Skin of body (tissue), 3 donors: ENCODE measurements at places on chromosomes 1 and 21. TPM values are rescaled to one million over a fixed set of nuclear protein-coding genes. Genes with fewer than 3 reads are reported as not detected.

Gene SERPINC1
- not detected for total RNA-seq

Gene DLGAP3
- under 0.01 TPM for total RNA-seq

DNA sequence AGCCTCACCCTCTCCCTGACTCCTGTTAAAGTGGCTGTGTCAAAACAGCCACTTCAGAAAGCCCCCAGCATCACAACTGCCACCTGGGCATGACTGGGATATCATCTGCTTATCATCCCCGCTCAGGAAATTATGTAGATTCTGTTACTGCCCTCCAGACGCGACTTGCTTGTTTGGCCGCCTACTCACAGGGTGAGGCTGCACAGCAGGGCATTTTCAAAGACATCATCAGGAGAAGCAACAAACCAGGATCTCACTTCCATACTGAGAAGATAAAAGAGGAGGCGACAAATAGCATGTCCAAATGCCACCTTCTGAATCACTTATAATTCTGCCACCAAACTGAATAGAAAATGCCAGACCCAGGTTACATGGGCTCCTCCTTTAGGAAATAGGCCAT is 94.8 kb downstream of the MIS18A start:
- no peak for DNase-seq

Gene ZYG11A
- 0.30 TPM for total RNA-seq

DNA sequence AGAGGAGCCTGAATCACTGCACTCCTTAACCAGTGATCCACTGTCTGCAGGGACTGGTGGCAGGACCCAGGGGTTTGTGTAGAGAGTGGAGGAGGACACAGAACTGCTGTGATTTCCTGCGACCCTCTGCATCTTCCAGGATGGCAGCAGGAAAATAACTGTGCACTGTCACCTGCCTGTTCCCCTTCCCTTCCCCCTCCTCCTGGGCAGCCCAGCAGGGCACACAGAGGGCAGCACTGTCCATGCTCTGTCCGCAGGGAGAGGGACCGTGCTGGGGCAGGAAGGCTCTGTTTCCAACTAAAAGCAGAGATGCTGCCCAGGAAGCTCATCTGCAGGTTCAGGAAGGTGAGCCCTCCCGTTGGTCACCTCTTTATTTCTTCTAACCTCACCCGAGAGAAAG is 168.7 kb downstream of the ZBTB18 start:
- no peak for DNase-seq

DNA sequence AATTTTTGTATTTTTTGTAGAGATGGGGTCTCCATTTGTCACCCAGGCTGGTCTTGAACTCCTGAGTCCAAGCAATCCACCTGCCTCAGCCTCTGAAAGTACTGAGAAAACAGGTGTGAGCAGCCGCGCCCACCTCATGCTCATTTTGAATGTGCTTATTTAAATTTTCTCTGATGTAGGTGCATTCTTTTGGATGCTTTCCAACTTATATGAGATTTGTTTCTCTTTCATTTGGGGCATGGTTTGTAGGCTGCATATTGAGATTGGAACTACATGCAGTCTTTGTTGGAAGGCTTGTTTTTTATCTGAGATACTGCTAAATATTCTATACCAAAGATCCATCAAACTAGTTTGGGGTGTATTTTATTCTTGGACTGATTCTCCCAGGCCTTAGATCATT is 81.0 kb upstream of the IVNS1ABP start:
- DNase-seq = no peak

DNA sequence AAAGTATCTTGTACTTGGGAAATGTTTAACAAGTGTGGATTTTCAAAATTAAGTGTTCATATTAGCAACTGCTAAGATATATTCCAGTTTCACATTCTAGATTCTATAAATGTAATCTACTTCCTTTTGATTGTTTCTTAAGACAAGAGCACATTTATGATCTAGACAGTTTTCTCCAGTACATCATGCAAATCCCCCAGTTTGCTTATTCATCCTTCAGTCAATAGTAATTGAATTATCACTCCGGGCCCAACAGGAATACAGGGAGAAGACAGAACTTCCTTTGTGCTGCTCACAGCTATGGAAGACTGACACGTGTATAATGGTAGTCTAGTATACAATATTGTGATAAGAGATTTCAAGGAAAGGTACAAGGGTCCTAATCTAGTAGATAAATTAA is 14.5 kb downstream of the PLA2G4A start:
- DNase-seq = no peak
